ENCODE measurements at places on chromosomes 2 and 18.

- H3K4me3 ChIP-seq: no peak overlapping the region
- no peaks in the 10 kb centered on the region for H3K27me3 ChIP-seq
- DNase-seq: no peak
- no peaks in the 10 kb centered on the region for H3K36me3 ChIP-seq
- no peak overlapping the region for H3K27ac ChIP-seq
Observed at GRCh38 chr2:188659656-188660406, 314.3 kb upstream of the COL3A1 start.

GRCh38 chr2:241003830-241004564, 5.6 kb downstream of the SNED1 start:
- H3K27ac ChIP-seq: no peak overlapping the region
- H3K27me3 ChIP-seq: no peaks in the 10 kb centered on the region
- H3K4me3 ChIP-seq: no peak overlapping the region
- H3K4me1 ChIP-seq: peaks cover 31% of the 10 kb centered on the region

DNA sequence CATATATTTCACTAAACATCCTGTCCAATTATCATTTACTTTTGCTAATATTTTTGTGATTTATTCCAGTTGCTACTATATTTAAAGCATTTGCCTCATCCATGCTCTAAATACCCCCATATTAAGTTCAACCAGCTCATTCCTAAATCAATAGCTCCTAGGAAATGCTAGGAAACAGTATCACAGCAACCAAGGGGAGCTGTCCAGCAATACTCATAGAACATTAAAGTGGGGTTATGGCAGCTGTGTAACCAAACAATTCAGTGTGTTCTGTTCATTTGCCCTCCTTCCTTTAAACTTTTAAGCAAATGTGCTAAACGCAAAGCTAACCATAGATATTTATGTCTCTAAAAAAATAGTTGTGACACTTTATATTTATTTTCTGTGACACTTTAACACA, 41.1 kb downstream of the ACVR1C start:
- no peaks in the 10 kb centered on the region for H3K27me3 ChIP-seq
- no peak overlapping the region for H3K4me3 ChIP-seq
- no peaks in the 10 kb centered on the region for H3K4me1 ChIP-seq
- no peaks in the 10 kb centered on the region for H3K36me3 ChIP-seq

DNA sequence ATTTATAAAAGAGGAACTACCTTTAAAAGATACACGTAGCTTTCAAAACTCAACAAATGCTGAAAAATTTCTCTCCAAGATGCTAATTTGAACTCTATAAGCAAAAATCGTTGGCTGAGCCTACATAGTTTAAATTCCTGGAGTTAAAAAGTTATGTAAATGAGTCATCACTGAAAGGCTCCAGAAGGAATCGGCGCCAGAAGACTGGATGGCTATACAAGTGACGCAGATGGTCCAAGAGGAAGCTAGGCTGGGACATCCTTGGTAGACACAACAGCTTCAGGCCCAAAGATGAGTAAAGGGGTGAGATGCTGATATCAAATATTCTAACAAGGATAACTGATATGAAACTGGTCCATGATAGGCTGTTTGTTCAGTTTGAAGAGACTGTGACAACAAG, 22.8 kb upstream of the DNAH6 start:
- DNase-seq: no peak
- no peaks in the 10 kb centered on the region for H3K4me1 ChIP-seq

DNA sequence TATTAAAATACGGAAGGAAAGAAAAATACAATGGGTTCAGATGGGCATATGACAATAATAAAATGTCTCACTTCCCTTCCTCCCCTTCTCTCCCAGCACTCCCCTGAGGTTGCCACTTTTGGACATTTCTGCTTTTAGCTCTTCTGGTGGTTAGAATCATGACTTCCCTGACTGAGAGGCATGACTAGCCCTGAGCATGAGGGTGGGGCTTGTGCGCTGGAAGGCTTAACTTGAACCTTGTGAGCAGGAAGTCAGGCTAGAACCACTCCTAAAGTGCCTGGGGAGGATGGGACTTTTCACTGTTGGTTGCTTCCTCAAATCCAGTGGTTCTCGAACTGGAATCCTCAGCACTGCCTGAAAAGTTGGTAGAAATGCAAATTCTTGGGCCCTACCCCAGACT, 19.7 kb upstream of the ARHGAP25 start:
- peaks cover 11% of the 10 kb centered on the region for H3K4me1 ChIP-seq
- H3K4me3 ChIP-seq: no peak overlapping the region
- DNase-seq: peak; percentile 81
- H3K27me3 ChIP-seq: no peaks in the 10 kb centered on the region

GRCh38 chr2:218021536-218022071, 18.8 kb upstream of the TNS1 start:
- no peak overlapping the region for H3K27ac ChIP-seq
- no peak overlapping the region for H3K4me3 ChIP-seq
- peaks cover 2% of the 10 kb centered on the region for H3K4me1 ChIP-seq
- H3K36me3 ChIP-seq: no peaks in the 10 kb centered on the region
- DNase-seq: no peak

DNA sequence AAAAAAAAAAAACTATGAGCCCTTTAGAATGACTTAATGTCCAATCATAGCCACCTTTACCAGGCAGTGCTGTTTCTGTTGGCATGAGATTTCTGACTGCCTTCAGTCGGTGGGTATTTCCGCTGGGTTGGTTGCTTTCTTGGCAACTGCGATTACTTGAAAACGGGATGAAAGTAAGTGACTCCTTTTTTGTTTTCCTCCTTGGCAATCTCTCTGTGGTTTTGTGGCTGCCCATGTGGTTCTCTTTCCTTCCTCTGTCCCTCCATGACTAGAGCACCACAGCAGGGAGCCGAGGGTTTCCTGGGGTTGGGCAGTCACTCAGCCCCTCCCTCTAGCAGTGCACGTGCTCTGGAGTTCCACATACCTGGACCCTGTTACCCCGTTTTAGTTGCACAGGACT, 112.1 kb downstream of the KLHL29 start:
- H3K36me3 ChIP-seq: no peaks in the 10 kb centered on the region
- H3K4me1 ChIP-seq: peaks cover 22% of the 10 kb centered on the region
- no peak overlapping the region for H3K4me3 ChIP-seq
- no peak overlapping the region for H3K27ac ChIP-seq
- no peak for DNase-seq
- peaks cover 28% of the 10 kb centered on the region for H3K27me3 ChIP-seq

- DNase-seq: no peak
- H3K27ac ChIP-seq: no peak overlapping the region
- H3K36me3 ChIP-seq: no peaks in the 10 kb centered on the region
- peaks cover 28% of the 10 kb centered on the region for H3K27me3 ChIP-seq
- H3K4me1 ChIP-seq: peaks cover 4% of the 10 kb centered on the region
Observed at GRCh38 chr2:223612501-223612900, 10.3 kb upstream of the SCG2 start.

- no peaks in the 10 kb centered on the region for H3K36me3 ChIP-seq
- no peaks in the 10 kb centered on the region for H3K27me3 ChIP-seq
- no peak overlapping the region for H3K27ac ChIP-seq
- DNase-seq: no peak
- H3K4me1 ChIP-seq: no peaks in the 10 kb centered on the region
- H3K4me3 ChIP-seq: no peak overlapping the region
Observed at GRCh38 chr2:58543442-58543841, 302.3 kb upstream of the FANCL start.

DNA sequence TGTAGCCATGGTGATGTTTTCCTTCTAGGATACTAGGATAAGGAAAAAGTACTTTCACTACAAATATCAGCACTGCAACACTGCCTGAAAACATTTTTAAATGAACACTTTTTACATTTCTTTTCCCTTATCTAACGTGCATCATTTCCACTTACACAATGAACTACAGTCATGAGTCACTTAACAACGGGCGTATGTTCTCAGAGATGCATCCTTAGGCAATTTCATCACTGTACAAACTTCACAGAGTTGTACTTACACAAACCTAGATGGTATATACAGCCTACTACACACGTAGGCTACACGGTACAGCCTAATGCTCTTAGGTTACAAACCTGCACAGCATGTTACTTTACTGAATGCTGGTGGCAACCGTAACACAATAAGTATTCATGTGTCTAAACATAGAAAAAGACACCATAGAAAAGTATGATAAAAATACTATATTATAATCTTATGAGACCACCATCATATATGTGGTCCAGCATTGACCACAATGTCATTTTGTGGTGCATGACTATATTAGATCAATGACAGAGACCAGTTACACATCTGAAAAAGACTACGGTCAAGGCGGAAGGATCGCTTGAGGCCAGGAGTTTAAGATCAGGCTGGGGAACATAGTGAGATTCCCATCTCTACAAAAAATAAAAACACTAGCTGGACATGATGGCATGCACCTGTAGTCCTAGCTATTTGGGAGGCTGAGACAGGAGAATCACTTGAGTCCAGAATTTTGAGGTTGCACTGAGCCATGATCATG, 39.8 kb downstream of the WDR33 start:
- no peaks in the 10 kb centered on the region for H3K27me3 ChIP-seq
- DNase-seq: no peak
- no peak overlapping the region for H3K4me3 ChIP-seq

GRCh38 chr2:96271995-96272394, 6.0 kb downstream of the CIAO1 start:
- no peaks in the 10 kb centered on the region for H3K27me3 ChIP-seq
- H3K4me3 ChIP-seq: no peak overlapping the region
- peaks cover 9% of the 10 kb centered on the region for H3K4me1 ChIP-seq
- DNase-seq: no peak
- H3K36me3 ChIP-seq: peaks cover 96% of the 10 kb centered on the region
- no peak overlapping the region for H3K27ac ChIP-seq

GRCh38 chr2:23595021-23595420, 210.0 kb downstream of the KLHL29 start:
- H3K36me3 ChIP-seq: no peaks in the 10 kb centered on the region
- H3K27ac ChIP-seq: no peak overlapping the region
- H3K4me1 ChIP-seq: no peaks in the 10 kb centered on the region
- H3K4me3 ChIP-seq: no peak overlapping the region
- DNase-seq: no peak
- H3K27me3 ChIP-seq: peaks cover 17% of the 10 kb centered on the region

DNA sequence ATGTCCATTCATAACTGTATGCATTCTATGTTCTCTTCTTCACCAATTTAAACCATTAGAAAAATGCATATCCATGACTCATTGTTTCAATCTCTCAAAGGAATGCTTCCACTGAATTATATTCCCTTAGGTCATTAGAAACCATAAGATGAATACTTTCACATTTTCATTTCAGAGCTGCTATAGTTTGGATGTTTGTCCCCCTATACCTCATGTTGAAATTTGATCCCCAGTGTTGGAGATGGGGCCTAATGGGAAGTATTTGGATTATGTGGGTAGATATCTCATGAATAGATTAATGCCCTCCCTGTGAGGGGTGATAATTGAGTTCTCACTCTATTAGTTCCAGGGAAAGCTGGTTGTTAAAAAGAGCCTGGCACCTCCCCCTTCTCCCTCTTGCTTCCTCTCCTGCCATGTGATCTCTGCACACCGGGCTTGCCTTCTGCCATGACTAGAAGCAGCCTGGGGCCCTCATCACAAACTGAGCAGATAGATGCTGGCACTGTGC, 35.7 kb downstream of the THUMPD2 start:
- no peaks in the 10 kb centered on the region for H3K4me1 ChIP-seq
- no peak for DNase-seq
- no peak overlapping the region for H3K4me3 ChIP-seq
- peaks cover 43% of the 10 kb centered on the region for H3K36me3 ChIP-seq
- H3K27me3 ChIP-seq: no peaks in the 10 kb centered on the region

GRCh38 chr2:237727363-237727762, 71.2 kb upstream of the RBM44 start:
- H3K4me1 ChIP-seq: peaks cover 98% of the 10 kb centered on the region
- peak overlapping the region; percentile 63 for H3K27ac ChIP-seq
- no peak overlapping the region for H3K4me3 ChIP-seq

GRCh38 chr2:12951657-12951973, 234.9 kb downstream of the TRIB2 start:
- H3K4me1 ChIP-seq: no peaks in the 10 kb centered on the region
- no peak overlapping the region for H3K27ac ChIP-seq
- no peak for DNase-seq
- H3K36me3 ChIP-seq: no peaks in the 10 kb centered on the region
- H3K4me3 ChIP-seq: no peak overlapping the region

DNA sequence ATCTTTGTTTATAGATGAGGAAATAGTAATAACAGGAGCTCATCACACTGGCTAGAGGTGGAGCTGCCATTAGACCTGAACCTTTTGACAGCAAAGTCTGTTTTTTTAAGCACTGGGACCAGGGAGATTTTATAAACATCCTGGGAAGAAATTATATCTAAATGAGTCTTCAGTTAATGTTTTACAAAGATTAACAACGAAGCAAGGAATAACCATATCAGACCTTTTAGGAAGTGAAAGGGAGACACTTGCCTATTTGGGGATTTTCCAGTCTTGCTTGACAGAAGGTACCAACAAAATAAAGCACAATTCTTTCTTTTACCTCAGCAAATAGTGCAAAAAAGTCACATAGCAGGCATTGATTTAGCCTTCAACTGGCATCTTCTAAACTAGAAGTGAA, 777.0 kb downstream of the CPS1 start:
- H3K36me3 ChIP-seq: no peaks in the 10 kb centered on the region
- DNase-seq: no peak
- no peaks in the 10 kb centered on the region for H3K27me3 ChIP-seq
- no peak overlapping the region for H3K27ac ChIP-seq

DNA sequence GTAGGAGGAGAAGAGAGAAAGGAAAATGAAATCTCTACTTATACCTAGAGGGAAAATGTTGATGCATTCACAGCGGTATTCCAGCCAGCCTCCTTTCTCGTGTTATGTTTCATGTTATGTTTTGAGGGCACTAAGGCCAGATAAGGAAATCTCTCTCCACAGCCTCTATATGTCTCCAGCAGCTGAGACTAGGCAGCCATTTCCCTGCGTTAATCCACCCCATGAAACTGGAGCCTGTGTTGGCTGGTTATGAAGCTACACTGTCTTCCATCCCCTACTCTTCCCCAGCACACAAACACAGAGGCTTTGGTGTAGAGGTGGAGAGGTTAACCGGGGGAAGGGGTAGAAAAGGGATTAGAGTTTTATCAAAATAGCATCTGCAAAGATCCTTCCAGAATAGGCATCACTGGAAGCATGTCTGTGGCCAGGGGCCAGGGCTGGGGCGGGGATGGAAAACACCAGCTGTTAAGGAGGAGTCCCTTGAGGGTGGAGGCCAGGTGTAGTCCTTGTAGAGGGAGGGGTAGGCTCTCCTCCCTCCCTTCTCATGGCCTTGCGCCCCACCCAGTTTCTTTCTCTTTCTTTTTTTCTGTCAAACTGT, 100.9 kb upstream of the TNP1 start:
- no peak for DNase-seq
- H3K4me1 ChIP-seq: no peaks in the 10 kb centered on the region
- no peak overlapping the region for H3K27ac ChIP-seq
- no peaks in the 10 kb centered on the region for H3K36me3 ChIP-seq
- H3K4me3 ChIP-seq: no peak overlapping the region

GRCh38 chr18:47560723-47561715, 309.6 kb upstream of the SKOR2 start:
- H3K4me1 ChIP-seq: no peaks in the 10 kb centered on the region
- no peaks in the 10 kb centered on the region for H3K27me3 ChIP-seq

DNA sequence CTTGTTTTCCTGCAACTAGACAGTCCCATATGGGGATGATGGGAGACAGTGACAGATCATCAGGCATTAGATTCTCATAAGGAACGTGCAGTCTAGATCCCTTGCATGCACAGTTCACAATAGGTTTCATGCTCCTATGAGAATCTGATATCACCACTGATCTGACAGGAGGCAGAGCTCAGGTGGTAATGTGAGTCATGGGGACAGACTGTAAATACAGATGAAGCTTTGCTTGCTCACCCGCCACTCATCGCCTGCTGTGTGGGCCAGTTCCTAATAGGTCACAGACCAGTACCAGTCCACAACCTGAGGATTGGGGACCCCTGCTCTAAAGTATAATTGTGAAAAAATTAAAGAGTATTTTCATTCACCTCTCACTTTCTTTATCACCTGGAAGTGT, 23.6 kb upstream of the RAB1A start:
- no peaks in the 10 kb centered on the region for H3K36me3 ChIP-seq
- H3K27ac ChIP-seq: no peak overlapping the region
- H3K27me3 ChIP-seq: no peaks in the 10 kb centered on the region
- no peak for DNase-seq
- H3K4me1 ChIP-seq: no peaks in the 10 kb centered on the region
